ENCODE measurements at places on chromosomes 4 and X.
A peak's percentile ranks its signal among the peaks of the same experiment; 100 is the strongest.

GRCh38 chr4:158850800-158851644, 82.2 kb downstream of the FNIP2 start:
- peak; percentile 52 for DNase-seq

- DNase-seq: no peak
These were observed 13.4 kb upstream of the PAPSS1 start for GRCh38 chr4:107733431-107733925.

DNA sequence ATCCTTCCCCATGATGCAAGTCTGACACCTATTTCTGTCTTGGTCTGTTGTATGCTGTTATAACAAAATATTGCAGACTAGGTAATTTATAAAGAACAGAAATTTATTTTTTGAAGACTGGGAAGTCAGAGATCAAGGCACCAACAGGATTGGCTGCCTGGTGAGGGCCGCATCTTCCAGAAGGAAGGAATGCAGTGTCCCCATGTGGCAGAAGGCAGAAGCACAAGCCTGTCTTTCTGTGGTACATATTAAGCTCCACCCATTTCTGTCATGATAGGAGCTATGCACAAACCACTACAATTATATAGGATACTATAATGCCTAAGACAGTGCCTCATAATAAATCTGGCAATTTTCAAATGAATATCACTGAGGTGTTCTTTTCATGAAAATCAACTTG, 502.3 kb upstream of the DIAPH2 start:
- no peak for DNase-seq

DNA sequence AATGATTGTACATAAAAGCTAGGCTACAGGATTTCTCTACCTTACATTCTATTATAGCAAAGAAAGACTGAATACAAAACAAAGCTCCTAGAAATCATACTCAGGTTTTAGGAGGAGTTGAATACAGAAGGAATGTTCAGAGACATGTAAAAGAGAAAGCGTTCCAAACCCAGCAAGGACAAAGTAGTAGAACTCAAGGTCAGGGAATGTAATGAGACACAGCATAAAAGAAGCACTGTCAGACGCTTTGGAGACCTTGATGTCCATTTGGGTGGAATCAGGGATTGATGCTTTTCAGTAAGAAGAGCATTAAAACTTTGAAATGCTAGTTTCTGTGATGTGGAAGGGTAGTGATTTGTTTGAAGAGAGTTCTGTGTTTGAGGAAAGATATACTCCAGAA, 303.6 kb downstream of the PCDH7 start:
- no peak for DNase-seq

DNA sequence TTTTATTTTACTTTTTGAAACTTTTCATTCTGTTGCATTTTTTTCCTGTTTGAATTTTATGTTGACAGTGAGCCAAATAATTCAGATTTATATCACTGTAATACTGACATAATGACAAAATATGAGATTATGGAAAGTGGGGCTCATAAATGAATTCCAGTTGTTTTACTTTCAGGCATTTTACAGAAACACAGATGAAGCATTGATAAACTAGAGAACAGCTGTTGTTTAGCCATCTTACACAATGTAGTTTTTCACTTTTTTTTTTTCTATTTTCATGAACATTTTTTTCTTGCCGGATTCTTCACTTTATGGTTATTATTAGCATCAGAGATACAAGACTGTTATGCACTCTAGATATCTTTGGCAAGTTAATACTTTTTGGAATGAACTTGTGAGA, 91.7 kb upstream of the PAQR3 start:
- DNase-seq: no peak

DNA sequence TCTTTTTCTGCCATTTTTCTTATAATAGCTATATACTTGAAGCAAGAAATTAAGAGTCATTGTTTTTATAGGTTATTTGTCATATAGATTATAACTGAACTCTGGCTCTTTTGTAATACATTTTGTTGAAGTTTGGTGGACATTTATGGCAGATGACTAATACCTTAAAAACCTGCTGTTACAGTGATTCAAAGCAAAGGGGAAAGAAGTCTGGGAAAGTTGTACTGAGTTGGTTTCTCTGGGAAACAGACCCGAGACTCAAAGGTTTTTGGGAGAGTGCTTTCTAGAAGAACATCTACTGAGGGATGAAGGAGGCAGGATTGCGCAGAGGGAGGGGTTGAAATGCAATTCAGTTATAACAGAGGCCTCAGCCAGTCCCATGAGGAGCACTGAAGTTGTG, 35.9 kb downstream of the NAP1L5 start:
- DNase-seq: no peak

DNA sequence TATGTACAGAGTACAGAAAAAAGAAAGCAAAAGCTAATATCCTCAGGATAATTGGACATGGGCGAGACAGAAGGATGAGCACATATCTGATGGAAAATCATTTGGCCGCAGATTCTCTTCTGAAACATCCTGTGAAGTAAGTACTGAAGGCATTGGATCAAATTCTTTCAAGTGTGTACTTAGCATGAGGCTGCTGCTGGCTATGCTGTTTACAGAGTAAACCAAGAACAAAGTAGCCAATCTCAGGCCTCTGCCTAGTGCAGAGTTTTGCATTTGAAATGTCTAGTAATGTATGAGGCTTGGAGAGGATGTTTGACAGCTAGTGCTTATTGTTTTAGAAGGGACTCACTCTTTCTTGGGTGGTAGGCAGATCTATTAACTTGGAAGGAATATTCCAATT, 128.5 kb downstream of the MAGEC2 start:
- no peak for DNase-seq

DNA sequence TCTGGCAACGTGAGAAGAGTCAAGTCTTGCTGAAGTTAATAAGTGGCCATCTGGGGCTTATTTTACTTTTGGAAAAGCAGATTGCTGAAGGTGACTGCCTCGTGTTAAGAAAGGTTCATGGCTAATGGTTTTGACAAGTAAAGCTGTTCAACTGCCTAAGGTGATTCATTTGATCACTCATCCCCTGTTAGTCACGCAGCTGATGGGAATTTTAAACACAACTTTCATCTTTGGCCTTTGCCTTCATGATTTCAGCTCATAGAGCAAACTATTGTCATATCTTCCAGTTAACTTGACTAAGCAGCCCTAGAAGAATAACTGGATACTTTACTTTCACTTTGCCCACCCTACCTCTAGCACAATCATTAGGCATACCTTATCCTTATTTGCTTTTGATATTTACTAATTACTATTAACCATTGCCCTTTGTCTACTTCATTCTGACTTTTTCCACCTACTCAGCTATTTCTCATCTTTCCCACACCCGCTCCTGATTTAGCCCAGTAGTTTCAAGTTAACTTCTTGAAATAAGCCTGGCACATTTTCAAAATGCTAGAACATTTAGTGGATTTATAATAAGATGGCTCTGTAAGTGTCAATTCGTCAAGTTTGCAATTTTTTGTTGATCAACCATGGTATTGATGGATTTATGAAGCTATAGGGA, 170.6 kb upstream of the S100G start:
- no peak for DNase-seq

DNA sequence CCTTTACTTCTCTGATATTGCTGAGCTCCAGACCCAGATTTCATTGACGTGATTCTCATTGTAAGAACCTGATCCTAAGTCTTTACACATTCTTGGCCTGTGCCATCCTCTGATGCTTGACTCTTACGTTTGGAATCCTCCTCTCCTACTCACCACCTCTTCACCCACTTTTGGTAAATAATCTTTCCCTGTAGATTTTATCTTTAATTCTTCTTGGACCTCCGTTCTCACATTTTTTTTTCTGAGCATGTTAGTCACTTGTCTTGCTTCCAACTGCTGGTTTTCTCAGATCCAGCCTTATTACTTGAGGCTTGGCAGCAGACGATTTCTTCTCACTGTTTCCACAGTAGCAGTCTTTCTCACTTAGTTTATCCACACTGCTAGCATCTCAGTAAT, 12.4 kb upstream of the SH3RF1 start:
- DNase-seq: no peak

DNA sequence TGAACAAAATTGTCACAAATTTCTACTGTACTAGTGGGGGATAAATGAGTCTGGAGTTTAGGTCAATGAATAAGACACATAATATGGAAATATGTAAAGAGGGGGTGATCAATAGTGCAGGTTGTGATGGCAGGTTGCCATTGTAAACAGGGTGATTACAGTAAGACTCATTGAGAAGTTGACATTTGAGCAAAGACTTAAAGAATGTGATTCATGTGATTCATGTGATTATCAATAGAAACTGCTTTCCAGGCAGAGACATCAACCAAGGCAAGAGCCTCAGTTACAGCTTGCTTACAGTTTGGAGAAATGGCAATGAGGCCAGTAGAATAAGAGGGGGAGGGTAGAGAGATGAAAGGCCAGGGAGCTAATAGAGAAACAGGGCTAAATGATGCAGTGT, 45.8 kb upstream of the GIMD1 start:
- DNase-seq: no peak

- DNase-seq: no peak
These were observed 981.3 kb downstream of the C4orf33 start for GRCh38 chr4:130077275-130077674.

- no peak for DNase-seq
These were observed 30.8 kb downstream of the BLOC1S4 start for GRCh38 chr4:6746721-6747293.

DNA sequence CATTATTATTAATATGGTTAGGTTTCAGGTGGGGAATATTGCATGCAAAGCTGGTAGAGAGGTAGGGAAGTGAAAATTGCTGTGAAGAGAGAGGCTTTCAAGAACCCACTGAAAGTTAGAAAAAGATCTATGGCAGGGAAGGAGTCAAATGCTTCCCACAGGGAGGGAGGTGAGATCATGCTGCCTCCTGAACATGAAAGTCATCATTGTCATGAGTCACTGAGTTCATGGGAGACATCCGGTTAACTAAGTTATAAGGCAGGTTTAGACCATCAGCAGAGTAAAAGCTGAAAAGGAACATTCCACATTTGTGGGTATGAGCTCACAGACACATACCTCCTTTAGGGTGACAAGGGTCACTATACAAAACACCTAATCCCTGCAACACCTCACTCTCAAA, 16.2 kb downstream of the GATB start:
- DNase-seq: no peak

DNA sequence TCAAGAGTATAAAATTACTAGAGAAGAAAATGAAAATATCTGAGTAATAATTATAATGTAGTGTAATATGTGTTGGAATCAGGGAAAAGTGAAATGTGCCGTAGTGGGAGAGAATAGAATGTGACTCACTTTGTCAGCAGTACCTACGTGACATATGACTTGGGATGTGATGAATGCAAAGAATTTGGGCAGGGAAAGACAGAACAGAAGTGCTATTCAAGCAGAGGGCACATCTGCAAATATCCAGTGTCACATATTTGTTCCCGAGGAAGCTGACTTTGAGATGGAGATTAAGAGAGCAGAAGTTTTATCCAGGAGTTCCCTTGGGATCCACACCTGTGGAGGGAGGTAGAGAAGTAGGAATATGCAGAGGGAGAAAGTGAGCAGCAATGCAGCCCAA, 69.3 kb upstream of the HS3ST1 start:
- no peak for DNase-seq

DNA sequence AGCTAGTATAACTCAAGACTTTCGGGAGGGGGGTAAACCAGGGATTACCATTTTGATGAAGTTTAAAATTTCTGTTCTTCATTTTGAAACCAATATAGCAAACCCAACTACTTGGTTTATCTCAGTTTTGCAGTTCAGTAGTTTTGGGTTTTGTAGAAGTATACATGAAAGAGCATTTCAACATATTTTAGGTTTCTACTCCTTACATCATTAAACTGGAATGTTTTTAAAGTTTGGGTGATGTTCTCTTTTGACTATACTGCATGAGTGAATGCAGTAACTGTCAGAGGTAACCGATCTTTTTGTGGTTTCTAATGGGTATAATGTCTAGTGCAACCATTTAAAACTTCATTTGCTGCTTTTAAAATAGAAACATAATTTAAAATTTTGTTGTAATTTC, 248.3 kb upstream of the MAD2L1 start:
- DNase-seq: no peak

- DNase-seq: peak; percentile 12
These were observed at the start of gene MAOA for GRCh38 chrX:43656005-43656494. Gene MAOA (plus strand): TSS chrX:43656299. CDS start chrX:43656342, 43 bp downstream.

DNA sequence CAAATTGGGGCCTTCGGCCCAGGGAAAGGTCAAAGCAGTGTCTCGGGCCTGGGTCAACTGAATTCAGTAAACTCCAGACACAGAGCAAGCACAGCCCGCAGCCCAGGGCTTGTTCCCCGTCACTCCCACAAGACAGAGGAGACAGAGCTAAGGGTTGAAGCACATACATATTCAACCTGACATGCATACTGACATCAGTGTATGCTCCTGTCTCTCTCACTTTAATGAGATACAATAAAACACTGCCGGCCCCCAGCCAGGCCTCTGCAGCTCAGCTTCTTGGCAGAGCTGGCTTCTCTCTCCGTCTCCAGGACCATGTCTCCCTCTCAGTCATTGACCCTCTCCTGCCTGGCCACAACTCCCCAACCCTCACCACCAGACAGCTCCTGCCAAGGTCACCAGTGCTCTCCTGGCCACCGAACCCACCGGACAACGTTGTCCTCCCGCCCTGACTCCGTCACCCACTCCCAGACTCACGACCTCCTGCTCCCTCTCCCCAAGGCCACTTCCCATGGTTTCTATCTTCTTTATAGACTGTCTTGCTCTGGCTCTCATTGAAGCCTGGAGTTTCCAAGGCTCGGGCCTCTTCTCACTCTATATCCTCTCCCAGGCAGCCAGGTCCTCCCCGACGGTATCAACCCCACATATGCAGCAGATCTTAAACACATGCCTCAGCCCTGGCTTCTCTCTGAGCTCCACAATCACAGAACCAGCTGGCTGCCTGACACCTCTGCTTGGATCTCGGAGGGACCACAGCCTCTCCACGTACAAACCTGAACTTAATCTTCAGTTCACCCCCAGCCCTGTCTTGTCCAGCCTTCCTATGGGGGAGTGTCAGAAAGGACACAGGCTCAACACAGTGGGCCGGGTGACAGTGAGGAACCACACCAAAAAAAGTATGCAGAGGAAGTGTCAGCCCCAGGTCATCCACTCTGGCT, 67.7 kb upstream of the C4orf50 start:
- no peak for DNase-seq

DNA sequence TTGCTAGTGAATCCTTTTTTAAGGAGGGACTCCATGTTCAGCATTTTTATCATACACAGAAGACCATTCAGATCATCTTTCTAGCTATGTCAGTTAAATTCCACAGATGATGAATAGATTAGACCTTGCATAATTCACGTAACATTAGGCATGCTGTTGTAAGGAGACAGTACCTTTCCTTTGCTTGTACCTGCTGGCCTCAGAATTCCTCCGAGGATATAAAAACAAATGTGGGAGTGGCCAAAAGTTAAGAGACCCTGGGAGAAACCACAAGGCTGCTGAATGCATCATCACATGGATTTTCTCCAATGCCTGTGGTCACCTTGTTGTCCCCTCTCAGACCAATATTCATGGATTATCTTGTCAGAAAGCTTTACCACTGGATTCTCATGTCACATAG, 201.4 kb downstream of the MAGEB17 start:
- no peak for DNase-seq

DNA sequence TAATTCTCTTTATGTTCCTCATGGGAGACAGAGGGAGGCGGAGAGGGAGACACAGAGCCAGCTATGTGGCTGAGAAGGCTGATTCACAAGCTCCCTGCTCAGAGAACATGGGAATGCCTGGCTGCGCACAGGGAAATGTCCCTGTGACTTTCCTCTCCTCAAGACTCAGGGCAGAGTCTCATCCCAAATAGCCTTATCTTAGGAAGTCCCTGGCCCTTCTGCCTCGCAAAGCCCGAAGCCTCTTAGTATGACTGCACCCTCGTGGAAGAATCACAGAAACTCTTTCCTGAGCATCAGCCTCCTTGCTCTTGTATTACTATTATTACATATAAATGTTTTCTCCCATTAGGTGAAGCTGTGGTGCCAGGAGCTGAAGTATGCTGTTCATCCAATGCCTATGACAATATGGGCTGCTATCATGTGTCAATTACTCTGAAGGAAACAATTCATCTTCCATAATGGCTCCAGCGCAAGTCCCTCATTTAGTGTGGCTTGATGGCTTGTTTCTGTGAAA, 230.5 kb downstream of the MGST2 start:
- DNase-seq: no peak

Data from G401 (cell line).